ENCODE measurements at places on chromosomes 11 and 22.

- DNase-seq, result no peak
Measured at GRCh38 chr11:28528217-28528616, 420.0 kb downstream of the METTL15 start.

GRCh38 chr11:61978703-61979661 lies 11.5 kb upstream of the FTH1 start:
- peak; percentile 35 for DNase-seq

DNA sequence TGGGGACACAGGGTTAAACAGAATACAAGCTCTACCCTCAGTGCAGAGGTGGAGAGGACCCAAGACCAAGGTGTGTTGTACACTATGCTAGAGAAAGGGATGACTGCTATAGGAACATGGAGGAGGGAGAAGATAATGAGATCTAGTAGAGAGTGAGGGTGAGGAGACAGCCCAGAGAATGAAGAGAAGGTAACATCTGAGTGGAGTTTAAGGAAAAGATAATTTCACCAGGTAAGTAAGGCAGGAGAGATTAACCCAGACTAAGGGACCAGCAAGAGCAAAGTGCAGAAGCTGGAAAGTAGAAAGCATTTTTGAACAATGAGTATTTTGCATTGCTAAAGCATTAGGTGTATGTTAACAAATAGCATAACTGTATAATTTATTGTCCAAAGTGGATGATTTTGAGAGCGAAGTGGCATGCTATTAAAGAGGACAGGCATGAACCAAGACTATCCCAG lies 128.8 kb downstream of the RASSF10 start:
- DNase-seq, result no peak

GRCh38 chr22:48784701-48785503 lies 1042.8 kb downstream of the BRD1 start:
- no peak for DNase-seq

DNA sequence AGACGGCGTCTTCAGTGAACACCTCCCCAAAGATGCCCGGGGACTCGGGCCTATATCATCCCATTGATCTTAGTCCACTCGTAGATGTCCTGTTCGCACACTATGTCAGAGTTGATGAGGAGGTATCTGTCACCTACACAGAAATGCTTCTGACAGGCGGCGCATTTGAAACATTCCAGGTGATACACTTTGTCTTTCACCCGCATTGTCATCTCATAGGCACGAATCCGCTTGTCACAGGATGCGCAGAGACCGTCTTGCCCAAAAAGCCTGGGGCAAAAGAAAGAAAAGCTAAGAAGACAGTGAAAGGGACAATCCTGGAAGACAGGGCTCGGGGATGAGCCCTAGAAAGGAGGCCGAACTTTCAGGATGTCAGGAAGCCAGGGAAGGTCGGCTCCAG lies 32.6 kb downstream of the LMO2 start:
- no peak for DNase-seq

GRCh38 chr22:41957941-41958556 lies 6.1 kb downstream of the SMIM45 start:
- DNase-seq, result no peak

- no peak for DNase-seq
Measured at GRCh38 chr11:134486704-134487103, 74.7 kb upstream of the B3GAT1 start.

DNA sequence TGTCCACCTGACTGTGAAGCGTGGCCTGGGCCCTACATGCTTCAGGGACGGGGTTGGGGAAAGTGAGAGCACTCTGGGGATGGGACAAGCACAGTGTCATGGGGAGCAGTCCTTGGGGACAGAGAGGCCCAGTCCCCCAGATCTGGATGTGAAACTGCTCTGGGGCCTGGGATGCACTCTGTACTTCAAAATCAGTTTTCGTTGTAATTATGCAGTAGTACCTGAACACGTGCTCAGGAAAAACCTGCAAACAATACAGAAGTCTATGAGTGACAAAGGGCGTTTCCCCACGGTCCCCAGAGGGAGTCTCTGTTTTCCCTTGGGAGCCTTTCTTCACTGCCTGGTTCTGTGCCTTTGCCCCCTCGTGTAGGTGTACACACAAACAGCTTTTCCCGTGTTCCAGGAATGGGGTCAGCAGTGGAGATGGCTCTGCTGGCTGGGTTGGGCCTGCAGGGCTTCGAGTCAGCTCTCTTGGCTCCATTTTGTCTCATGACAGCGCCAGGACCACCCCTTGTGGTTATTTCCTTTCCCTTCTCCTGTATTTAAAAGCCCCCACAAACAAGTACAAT lies 5.2 kb upstream of the TNFRSF13C start:
- DNase-seq, result no peak

DNA sequence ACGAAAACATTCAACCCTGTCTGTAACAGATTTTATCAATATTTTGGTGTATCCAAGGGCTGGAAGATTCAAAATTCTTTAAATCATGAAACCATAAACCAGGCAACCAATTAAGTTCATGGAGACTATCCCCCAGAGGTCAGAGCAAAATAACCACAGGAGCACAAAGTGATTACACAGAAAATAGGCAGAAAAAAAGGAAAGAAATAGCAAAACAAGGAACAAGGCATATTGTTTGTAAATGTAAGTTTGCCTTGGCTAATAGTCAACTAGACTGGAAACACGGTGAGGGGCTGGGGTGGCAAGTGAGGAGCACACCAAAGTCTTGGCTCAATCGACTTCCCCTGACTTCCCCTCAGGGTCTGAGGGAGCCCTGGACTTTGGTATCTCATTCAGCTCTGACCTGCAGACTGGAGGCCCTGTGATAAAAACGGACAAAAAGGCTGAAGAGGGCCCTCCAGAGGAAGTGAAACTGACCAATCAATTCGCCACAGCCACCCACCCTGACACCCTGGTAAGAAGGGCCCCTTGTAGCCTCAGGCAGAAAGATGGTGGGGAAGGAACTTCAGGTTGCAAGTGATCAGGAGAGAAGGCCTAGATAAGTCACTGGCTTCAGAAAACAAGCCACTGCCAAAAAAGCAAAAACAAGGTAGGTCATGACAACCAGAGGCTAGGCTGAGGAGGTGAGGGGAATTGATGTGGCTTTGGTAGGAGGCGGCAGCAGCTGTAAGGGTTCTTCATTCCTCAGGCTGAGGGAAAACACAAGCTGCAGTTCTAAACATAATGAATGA lies 1.8 kb downstream of the SIK3 start:
- peak; percentile 74 for DNase-seq

DNA sequence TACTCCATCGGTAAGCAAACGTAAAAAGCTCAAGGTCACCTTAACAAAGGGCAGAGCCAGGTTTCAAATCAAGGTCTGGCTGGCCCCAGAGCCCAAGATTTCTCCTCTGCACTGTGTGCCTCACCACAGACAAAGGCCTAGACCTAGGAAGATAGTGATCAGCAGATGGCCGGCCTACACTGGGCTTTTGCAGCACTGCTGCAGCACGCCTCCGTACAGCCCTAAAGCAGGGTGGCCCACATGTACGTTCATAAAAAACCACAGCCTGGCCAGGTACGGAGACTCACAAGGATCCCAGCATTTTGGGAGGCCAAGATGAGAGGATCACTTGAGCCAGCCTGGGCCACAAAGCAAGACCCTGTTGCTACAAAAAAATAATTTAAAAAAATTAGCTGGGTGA lies 106.3 kb upstream of the PITPNB start:
- DNase-seq, result peak; percentile 47

GRCh38 chr22:50157709-50158375 lies 12.7 kb upstream of the PANX2 start:
- no peak for DNase-seq

GRCh38 chr22:43477966-43478365 lies 66.2 kb downstream of the MPPED1 start:
- DNase-seq, result no peak

- peak; percentile 7 for DNase-seq
Measured at GRCh38 chr11:93773045-93773477, 11.0 kb upstream of the MED17 start.

DNA sequence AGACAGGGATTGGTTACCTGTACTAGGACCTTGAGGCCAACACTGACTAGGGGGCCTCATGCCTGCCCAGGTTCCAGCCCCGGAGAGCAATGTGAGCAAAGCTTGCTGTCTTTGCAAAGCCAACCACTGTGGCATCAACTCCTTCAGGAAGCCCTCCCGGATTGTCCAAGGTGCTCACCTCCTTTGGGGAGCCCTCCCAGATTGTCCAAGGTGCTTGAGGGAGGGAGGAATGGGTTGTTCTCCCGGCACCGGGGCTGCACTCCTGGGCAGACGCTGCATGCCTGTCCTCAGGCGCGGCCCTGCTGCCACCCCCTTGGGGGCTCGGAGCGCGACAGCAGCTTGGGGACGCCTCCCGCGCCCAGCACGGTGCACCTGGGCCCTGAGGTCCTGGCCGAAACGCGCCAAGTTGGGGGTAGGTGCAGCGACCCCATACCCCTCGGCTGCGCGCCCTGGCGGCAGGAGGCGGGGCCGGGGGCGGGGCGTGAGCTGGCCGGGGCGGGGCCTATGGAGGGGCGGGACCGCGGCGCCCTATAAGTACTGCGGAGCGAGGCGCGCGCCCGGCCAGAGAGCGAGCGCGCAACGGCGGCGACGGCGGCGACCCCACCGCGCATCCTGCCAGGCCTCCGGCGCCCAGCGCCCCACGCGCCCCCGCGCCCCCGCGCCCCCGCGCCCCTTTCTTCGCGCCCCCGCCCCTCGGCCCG lies at the start of gene CD81:
CD81 (plus strand) TSS at position 560 of the 701 bp plus-strand sequence. CDS start 240 bp downstream, outside the sequence.
- peak; percentile 51 for DNase-seq

DNA sequence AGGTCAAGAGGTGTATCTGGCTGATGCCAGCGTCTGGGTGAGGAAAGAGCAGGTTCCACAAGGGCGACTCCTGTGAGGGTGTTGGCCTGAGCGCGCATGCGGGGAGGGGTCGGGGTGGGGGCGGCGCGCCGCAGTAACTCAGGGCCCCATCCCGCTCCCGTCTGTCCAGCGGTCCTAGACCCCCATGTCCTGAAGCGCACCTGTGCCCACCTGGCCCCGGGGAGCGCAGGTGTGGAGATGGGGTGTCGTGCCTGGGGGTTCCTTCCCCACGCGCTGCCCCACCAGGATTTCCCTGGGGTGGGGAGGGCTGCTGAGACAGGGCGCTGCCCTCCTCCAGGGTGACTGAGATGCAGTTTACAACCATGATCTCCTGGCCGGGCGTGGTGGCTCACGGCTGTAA lies 20.9 kb downstream of the RNH1 start:
- no peak for DNase-seq

DNA sequence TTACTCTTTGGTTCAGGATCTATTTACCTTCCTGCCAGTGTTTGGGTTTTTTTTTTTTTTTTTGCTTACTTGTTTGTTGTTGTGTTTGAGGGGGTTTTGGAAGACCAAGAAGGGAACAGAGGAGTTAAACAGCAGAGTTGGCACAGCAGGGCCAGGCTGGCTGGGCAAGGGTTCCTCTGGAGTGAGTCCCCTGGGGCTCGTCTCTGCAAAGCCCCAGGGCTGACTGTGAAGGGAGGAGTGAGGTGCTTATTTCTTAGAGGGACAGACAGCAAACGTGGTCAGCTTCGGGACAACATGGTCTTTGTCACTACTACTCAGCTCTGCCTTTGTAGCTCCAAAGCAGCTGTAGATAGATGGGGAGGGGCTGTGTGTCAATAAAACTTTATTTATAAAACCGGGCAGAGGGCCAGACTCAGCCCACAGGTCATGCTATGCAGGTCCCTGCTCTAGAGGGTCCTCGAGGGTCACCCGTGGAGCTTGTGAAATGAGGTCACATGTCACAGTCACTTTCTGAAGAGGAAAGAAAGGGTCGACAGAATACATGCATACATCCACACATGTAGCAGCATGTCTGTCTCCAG lies 1404.7 kb downstream of the BRD1 start:
- DNase-seq, result no peak

DNA sequence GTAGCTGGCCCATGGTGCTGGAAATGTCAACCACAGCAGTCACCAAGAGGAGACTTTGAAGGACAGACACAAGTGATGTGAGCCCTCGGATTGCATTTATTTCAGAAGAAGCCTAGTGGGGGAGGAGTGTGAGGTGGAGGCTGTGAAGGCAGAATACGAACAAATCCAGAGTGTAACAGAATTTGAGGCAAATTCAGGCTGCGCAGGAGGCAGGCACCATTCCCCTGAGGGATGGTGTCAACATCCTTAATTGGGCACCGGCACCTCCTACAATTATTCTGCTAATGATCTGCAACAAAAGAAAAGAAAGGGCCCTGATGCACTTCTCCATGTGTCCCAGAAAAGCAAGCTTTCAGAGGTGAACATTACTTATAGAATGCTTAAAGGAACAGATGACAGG lies 32.2 kb downstream of the CWC15 start:
- no peak for DNase-seq

- peak; percentile 89 for DNase-seq
Measured at GRCh38 chr22:38214302-38215056, 12.7 kb downstream of the MAFF start.

DNA sequence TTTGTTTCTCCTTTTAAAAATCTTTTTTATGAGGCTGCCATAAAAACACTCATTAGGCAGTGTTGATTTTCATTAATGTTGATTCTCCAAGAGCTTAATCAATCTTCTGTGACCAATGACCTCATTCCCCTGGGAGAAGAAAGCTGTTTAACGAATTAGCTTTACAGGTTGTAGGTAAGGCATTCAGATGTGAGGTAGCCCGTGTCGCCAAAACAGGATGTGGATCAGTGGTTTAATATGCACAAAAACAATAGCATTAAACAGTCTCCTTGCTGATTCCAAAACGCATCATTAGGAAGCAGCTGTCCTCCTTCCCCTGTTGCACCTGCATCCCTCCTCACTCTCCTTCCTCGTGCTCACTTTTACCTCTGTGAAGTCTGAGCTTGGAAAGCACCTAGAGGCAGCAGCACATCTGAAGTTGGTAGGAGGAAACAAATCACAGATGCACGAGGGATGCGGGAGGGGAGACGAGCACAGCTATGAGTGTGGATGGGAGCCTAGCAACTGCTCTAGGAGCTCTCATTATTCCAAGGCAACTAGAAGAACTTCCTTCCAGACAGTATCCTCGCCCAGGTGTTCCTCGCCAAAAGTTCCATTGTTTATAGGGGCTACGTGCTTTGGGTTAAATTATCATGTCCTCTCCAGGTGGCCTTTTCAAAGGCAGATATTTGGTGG lies 179.4 kb upstream of the SNX19 start:
- DNase-seq, result no peak

DNA sequence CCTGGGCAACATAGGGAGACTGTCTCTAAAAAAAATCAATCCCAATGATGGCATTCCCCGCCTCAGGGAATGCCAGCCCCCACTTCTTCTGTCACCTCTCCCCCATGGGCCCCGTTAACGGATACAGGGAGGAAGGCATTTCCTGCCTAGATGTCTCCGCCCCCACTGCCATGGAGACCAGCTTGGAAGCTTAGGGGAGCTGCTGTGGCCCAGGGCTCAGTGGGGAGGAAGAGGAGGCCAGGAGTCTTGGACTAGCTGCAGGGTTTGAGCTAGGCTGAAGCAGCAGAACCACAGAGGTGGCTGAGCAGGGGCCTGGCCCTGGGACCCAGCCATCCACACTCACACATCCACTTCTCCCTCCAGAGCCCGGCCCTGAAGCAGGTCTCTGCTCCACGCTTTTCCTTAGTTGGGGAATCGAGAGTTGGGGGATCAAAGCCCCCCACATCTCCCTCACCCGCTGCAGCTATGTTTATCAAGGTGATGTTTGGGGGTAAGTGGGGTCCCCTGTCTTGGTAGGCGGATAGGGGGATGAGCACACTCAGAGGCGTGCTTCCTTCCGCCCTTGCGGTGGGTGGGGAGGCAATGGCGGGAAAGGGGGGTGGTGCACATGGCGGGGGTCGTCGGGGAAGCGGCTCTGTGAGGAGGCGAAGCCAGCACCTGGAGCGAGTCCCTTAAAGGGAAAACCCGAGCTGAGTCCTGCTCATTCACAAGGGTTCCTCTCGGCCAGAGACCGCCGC lies at the start of gene C22orf15:
C22orf15 (plus strand) TSS at position 149 of the 737 bp plus-strand sequence; CDS start at position 466, 317 bp downstream.
- DNase-seq, result no peak
